ENCODE measurements at places on chromosomes 3 and 15.

GRCh38 chr3:138445236-138445635 lies 10.8 kb downstream of the ESYT3 start:
- DNase-seq = no peak

- DNase-seq = no peak
Measured at GRCh38 chr3:152173627-152174026, 95.1 kb upstream of the MBNL1 start.

DNA sequence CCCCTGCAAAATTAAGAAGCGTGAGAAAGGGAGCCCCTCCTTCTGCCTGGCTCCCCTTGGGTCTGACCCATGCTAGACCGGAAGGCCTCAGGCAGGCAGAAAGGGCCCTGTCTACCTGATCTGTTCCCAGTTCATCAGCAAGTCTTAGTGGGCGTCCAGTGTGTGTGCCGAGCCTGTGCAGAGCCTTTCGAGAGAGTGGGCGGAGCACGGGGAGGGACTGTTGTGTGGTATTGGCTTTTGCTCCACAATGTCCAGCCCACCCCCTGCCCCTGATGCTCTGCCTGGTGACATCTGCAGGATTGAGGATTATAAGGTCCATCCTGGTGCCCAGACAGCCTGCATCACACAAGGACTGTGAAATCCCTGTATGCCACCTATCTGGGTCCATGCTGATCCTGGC lies 82.9 kb downstream of the CHDH start:
- no peak for DNase-seq

- no peak for DNase-seq
Measured at GRCh38 chr15:68425428-68426060, 6.4 kb downstream of the ITGA11 start.

DNA sequence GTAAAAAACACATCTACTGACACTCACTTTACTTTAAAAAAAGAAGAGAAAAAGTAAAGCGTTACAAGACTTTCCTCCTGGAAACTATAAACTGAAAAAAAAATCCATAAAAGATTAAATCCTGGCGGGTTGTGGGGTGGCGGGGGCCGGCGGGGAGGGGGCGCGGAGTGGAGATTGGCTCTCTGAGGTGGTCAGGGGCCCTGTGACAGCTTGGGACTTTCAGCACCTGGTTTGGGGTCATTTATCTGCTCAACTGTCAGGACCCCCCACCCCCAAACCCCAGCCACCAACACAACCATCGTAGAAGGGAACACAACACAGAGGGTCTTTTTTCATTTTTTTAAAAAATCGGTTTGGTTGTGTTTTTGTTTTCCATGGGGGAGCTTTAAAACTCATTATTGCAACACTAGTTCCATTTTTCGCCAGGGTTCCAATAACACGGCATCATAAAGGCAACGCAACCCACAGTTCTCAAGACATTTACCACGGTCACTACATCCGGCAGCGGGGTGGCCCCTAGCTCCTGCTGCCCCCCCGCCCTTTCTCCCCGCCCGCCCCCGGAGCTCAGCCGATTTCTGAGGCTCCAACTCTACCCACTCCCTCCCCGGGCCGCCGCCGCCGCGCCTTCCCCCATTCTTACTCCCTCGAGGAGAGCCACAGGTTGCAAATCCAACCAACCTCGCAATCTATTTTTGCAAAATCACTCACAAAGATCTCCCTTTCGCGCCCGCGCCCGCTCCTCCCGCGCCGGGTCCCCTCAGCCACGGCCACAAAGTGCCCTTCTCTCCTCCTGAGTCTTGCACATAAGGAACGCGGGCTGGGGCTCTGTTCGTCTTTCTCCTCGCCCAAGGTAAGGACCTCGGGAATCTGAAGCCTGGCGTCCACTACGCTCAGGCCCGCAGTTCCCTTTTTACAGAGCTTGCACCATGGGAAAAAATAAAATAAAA lies 1.8 kb downstream of the BCL6 start:
- DNase-seq = peak; percentile 27

GRCh38 chr3:18446149-18446825 lies 21.1 kb upstream of the SATB1 start:
- DNase-seq = no peak

GRCh38 chr3:4008205-4008604 lies 209.0 kb downstream of the LRRN1 start:
- no peak for DNase-seq

GRCh38 chr15:38549222-38549621 lies 15.4 kb downstream of the RASGRP1 start:
- DNase-seq = no peak

GRCh38 chr3:71753701-71754609 lies at the start of gene GPR27:
Gene GPR27 (plus strand): TSS chr3:71753855. CDS start chr3:71754050, 195 bp downstream.
- DNase-seq = no peak

DNA sequence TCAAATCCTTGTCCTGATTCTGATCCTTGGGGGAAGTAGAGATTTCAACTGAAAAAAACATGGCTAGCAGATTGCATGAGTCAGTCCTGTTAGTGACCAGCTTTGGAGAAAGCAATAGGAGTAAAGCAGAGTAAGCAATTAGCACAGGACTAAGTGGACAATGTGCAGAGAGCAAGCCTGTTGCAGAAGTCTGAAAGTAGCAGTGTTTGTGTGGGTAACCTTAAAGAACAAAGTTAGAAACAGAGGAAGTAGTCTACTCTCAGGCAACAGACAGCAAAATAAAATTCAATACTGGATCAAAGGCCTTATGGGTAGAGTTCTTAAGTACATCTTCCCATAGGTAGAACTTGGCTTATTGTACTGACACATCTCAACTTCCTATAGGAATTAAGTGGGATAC lies 916.8 kb downstream of the CADM2 start:
- no peak for DNase-seq

DNA sequence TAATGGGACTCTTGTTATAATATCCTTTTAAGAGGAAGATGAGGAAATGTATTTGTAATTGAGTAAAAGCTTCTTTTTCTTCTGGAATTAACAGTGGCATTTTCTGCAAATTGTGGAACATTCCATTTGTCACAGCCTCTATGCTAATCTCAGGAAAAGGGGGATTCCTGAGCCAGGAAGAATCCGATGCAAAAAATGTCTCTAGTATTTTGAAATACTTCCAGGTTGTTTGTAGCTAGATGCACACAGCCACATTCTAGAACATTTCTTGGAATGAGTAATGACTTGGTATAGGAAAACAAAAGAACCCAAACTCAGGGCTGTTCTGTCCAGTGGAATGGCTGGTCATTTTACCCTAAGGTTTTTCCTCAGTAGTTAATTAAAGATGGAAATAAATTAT lies 98.5 kb upstream of the SLC2A2 start:
- DNase-seq = no peak

- DNase-seq = no peak
Measured at GRCh38 chr15:31389576-31389975, 62.9 kb downstream of the KLF13 start.

DNA sequence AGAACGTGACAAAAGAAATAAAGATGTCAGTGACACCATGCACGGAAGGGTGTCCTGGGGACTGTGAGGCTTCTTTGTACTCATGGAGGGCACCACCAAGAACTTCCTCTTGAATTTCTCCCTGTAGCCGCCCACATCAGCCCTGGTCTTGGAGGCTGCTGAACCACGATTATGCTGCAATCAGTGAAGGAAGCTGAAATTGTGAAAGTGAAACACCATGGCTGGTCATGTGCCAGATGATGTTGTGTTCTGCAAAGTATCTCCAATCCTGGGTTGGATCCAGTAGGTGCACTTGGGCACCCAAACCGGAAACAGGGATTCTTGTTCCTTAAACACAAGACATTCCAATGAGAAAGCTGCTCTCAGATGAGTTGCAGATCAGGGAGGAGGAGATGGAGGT lies 104.4 kb upstream of the GOLGA6L6 start:
- DNase-seq = no peak

- DNase-seq = no peak
Measured at GRCh38 chr3:113454630-113455029, 13.3 kb upstream of the CFAP44 start.

DNA sequence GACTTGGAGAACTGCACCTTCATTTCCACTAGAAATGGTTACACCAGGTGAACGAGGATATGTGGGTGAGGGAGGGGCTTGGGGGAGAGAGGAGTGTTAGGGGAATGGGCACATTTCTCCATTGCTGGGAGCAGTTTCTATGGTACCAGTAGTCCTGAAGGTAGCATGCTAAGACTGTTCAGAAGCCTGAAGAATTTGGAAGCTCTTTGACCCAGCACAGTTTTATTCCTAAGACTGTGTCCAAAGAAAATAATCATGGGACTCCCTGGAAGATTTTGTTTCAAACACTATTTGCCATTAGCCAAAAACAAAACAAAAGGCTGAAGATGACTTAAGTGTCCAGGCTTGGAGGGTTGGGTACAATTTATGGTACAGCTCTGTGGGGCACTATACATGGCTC lies 32.1 kb downstream of the ST6GAL1 start:
- DNase-seq = no peak

DNA sequence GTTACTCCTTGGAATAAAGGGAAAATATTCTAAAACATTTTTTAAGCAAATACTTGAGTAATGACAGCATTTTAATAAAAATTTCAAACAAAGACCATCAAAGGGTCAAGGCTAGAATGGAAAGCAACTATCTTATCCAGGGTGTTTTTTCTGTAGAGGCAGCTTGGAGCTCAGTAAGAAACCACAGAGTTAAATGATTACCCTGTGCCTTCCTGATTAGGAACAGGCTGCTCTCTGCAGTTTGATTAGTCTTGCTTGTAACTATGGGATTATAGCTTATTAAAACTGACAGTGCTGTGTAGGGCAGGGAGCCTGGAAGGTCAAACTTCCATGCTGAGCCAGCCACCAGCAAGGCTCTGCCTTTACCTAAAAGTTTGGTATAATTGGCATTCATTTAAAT lies 33.1 kb downstream of the QTRT2 start:
- DNase-seq = no peak

GRCh38 chr3:190718097-190718496 lies 144.4 kb downstream of the GMNC start:
- no peak for DNase-seq

- DNase-seq = no peak
Measured at GRCh38 chr3:174767853-174768382, 91.2 kb upstream of the NAALADL2 start.

- DNase-seq = no peak
Measured at GRCh38 chr3:33144433-33144832, 30.6 kb downstream of the CRTAP start.

DNA sequence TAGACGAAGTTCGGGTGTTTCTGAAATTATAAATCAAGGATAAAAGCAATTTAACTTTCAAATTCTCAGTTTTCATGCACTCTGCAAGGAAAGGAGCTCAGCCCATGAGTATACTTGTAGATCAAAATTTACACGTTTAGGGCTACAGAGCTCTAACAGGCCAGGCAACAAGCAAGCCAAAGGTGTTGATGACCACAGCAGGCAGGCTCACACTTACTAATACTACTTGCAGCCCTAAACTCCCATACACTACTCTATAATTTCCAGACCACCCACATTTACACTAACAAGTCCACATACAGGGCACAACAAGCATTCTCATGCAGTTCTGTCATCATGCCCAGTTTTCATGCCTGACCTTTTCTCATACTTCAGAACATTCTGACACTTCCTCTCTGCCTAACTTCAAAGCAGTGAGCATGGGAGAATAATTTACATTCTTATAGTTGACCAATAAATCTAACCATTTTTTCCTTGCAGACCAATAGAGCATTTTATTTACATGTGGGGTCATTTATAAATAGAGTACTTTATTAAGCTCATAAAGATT lies 124.7 kb upstream of the FRMD4B start:
- DNase-seq = no peak

- no peak for DNase-seq
Measured at GRCh38 chr3:17355591-17355990, 386.8 kb downstream of the TBC1D5 start.

GRCh38 chr3:20232906-20233780 lies 47.1 kb upstream of the SGO1 start:
- DNase-seq = no peak

DNA sequence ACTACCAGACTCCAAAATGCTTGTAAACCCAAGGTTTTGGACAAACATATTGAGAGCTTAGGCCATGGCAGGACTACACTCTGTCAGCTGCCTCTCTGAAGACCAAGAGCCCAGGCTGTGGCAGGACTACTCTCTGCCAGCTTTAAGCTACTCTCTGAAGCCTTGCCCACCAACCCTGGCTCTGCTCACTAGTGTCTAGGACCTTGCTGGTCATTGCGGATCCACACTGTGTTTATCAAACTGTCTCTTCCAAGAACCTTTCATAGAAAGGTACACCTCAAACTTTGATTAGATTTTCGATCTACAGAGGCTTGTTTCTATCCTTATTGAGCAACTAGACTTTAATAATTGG lies 41.9 kb upstream of the MME start:
- DNase-seq = no peak

DNA sequence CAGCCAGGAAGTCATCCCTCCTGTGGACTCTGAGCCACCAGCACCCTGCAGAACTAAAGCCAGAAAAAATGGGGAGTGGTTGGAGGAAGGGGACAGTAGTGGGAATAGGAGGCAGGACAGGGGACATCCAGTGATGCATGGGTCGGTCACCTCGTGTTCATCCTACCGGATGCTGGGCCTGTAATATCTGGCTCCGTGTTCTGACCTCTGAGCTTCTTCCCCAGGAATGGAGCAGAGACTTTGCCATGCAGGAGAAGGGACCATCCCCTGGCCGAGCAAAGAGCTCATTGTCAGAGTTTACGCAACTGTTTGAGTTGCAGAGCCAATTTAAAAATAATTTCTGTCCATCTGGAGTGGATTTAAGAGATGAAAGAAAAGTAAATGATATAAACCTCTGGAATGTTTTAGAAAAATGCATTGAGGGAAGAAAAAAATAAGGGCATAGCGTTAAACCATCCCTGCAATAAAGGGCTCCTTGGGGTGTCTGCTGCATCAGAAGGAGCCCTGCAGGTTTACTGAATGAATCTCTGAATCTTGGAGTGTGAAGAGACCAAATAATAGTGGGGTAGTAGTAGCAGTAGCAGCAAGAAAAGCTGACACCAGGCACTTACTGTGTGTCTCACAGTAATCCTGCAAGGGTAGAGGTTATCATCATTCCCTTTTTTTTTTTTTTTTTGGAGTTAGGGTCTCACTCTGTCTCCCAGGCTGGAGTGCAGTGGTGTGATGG lies 70.9 kb downstream of the AAGAB start:
- no peak for DNase-seq

- no peak for DNase-seq
Measured at GRCh38 chr3:166446986-166447385, 609.8 kb upstream of the BCHE start.

GRCh38 chr15:60396100-60396499 lies 1.7 kb downstream of the ANXA2 start:
- DNase-seq = no peak

DNA sequence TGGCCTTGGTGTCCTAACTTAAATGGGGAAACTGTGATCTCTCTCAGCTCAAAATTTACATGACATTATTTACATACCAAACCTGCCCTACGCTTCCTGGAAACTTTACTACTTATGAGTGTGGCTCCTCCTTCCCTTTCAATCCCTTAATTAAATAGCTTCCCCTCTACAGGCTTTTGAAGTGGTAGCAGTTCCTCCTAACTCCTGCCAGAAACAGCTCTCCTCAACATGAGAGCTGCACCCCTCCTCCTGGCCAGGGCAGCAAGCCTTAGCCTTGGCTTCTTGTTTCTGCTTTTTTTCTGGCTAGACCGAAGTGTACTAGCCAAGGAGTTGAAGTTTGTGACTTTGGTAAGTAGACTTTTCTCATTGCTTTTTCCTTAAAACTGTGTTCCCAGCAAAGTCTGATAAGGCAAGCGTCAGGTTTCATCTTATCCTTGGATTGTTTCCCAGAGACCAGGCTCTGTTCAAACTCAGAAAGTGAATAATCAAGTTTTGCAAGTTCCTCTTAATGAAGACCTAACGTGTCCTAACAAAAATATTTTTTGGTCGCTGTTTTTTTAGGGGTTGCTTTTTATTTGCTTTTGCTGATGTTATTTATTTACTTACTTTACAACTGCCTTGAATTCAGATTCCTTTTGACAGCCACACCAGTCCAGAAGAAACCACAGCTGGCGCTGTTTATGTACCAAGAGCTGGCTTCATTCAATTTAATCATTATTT lies at the start of gene ACP3:
TSS of gene ACP3 (plus strand) at position 179 of the 720 bp plus-strand sequence. CDS start at position 229, 50 bp downstream.
- DNase-seq = no peak

Measured in activated naive CD4-positive, alpha-beta T cell (primary cell).